ENCODE measurements at places on chromosomes 7 and 10.

- no peak for DNase-seq
These were observed 22.0 kb upstream of the PSMG3 start for GRCh38 chr7:1591876-1592275.

- DNase-seq = no peak
These were observed 51.6 kb downstream of the RNLS start for GRCh38 chr10:88531392-88532052.

DNA sequence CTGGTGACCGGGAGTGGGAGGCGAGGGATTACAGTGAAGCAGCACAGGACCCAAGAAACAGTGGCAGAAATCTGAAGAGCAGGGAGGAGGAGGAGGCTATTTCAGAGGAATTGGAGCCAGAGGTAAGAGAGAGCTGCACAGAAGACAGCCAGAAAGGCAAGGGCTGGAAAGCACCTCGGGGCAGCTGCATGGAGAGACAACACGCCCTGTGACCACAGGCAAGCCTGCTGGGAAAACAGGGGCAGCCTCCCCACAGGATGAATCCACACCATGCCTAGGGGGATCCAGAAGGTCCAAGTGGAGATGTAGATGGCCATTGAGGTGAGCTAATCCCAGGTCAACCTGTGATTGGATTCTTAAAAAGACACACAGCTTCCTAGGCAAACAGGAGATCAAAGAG, 118.8 kb downstream of the CLEC2L start:
- no peak for DNase-seq

GRCh38 chr7:157018328-157018996, 8.0 kb upstream of the MNX1 start:
- no peak for DNase-seq

GRCh38 chr7:154553711-154554265, 449.1 kb downstream of the PAXIP1 start:
- no peak for DNase-seq

DNA sequence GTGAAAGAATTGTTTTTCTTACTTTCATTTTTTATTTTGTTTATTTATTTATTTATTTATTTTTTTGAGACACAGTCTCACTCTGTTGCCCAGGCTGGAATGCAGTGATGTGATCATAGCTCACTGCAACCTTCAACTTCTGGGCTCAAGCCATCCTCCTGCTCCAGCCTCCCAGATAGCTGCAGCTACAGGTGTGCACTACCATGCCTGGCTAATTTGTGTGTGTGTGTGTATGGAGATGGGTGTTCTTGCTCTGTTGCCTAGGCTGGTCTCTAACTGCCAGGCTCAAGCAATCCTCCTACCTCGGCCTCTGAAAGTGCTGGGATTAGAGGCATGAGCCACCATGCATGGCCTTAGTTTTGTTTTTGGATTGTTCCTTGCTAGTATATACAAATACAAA, 55.4 kb upstream of the TRIM8 start:
- DNase-seq = no peak

DNA sequence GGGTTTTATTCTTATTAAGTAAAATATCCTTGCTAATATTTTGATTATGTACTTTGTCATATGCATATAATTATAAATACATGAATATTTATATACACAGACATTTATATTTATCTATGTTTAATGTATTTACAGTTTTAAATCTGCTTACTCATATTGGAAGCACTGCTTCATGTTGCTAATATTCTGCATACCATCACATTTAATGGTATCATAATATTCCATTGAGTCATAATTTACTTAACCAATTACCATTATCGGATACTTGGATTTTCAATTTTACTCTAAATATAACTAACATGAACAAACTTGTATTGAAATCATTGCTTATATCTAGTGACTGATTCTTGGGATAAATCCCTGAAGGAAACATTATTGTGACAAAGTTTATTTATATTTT, 155.2 kb downstream of the MBL2 start:
- DNase-seq = no peak

DNA sequence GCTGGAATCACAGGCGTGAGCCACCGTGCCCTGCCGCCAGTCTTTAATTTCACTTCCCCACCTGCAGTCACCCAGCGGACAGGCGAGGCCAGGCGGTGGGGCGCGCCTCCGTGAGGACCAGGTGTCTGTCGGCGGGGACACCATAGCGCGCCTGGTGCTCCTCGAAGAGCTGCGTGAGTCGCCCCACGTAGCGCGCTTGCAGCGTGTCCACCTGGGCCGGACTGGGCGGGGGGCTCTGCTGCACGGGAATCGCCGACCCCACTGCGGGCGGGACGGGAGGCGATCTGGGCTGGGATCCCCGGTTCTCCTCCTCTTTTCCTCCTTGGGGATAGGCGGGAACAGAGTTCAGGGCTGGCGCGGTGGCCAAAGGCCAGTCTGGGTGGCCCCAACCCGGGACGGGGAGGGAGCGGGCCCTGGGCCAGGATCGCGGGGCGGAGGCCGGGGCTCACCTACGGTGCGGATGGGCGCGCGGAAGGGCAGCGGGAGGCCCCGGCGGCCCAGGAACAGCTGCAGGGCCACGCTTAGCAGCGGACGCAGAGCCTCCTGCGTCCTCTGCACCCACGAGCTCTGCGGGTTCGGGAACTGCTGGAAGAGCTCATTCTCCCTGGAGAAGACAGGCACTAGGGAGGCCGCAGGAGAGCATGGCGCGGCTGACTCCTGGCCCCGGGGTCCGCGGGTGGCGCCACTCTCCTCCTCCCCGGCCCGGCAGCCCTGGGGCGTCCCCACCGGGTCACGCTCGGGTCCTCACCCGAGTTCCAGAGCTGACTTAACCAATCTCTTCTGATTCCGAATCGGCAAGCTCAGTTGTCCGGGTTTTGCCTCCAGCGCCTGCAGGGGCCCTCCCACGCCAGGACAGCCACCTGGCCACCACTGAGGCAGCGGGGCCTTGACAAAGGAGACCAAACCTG, 1.1 kb upstream of the MOGAT3 start:
- no peak for DNase-seq

DNA sequence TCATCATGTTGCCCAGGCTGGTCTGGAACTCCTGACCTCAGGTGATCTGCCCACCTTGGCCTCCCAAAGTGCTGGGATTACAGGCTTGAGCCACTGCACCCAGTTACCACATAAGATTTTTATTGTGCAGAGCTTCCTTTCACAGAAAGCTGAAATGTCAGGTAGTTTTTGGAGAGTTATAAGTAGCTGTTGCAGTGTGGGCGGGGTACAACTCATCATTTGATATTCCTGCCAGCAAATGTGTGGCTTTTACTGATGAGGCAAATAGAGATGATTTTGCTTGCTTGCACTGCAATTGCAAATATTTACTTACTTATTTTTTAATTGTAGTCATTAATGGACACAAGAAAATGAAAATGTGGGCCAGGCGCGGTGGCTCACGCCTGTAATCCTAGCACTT, 32.4 kb downstream of the NKX2-3 start:
- DNase-seq = no peak

GRCh38 chr10:70135684-70136083, 3.1 kb upstream of the AIFM2 start:
- no peak for DNase-seq

All from nucleus accumbens (tissue), 56 donors.